NCI-H1930 (cell line): ENCODE measurements at places on chromosomes 3 and 15.
A peak's percentile ranks its signal among the peaks of the same experiment; 100 is the strongest.

GRCh38 chr3:90016555-90016954 is 909.1 kb downstream of the EPHA3 start:
- no peak for DNase-seq

DNA sequence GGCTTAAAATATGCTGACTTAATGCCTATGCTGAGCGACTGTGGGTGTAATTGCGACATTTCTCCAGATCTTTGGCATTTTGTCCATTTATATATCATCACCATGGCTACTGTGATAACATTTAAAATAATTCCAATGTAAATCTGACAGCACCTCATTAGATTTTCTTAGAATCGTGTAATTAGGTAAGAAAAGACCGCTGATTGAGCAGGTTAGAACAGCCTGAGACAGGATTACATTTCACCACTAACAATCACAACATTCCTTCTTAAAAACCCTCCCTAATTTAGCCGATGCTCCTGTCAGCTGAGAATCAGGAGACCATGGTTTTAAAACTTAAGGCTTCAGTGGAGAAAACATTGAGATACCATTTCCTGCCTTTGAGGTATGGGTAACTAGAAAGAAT is 455.3 kb upstream of the PDZRN3 start:
- DNase-seq: no peak

DNA sequence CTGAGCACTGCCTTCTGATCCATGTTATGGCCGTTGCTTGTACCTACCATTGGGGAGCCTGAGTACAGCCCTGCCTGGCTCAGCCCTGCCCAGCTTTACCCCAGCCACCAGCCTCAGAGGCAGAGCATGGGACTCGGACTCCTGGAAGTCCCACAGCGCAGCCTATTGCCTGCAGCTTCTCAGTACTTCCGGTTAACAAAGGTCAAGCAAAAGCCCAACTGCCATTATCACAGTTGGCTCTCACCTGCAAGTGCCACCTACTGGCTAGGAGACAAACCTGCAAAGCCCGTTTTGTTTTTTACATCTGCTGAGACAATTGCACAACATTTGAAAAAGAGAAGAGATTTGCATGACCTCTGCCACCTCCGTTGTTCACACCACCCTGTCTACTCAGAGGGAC is 1081.7 kb downstream of the NAALADL2 start:
- DNase-seq: no peak

GRCh38 chr15:57751177-57751800 is 44.8 kb downstream of the POLR2M start:
- DNase-seq: no peak

GRCh38 chr3:135082706-135083105 is 287.6 kb downstream of the EPHB1 start:
- DNase-seq: no peak

DNA sequence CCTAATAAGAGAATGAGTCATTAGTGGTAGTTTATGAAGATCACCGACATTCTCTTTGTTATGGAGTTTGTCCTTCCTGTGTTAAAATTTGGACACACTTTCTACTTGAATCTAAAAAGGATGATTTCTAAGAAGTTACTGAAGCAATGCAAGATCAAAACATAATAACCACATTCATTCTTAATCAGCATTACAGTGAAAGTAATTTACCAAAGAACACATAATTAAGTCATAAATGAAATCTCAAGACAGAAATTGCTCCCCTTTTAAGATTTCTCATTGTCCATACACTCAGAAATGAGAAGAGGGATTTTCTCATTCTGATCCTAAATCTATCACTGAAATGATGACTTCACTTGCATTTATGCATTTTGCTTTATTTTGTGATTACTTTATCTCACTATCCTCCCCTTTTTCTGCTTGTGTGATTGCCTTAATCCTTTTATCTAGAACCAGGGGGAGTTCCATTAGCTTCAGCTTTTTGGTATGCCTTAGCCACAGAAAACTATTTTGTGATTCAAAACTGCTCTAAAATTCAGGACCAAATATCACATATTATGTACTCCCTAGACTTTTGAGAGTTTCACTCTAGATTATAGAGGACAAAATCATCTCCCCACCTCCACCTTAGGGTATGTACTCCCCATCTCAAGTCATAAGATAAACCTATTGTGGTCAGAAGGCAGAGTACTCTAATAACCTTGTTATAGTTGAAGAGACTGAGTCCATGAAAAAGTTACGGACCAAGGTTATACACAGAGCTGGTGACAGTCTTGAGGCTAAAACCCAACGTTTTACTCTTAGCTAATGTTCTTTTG is 817.6 kb upstream of the CFAP20DC start:
- peak; percentile 1 for DNase-seq

- no peak for DNase-seq
These were observed 58.1 kb downstream of the SUMF1 start for GRCh38 chr3:4408958-4409357.

DNA sequence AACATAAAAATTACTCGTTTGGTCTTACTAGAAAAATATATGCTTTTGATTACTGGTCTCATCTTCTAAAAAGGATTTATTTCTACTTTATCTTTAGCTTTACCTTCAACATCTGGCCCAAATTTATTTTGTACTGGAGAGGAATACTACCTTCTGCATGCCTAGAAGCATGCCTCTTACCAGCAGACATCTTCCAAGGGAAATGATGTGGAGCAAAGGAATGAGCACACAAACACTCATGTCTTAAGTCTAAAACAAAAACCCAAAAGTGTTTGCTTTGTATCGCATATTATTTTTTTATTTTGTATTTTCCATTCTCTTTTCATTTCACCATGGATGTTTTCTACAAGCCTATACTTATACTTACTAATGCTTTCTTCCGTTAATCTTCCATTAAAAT is 304.6 kb upstream of the KCNMB2 start:
- DNase-seq: no peak

DNA sequence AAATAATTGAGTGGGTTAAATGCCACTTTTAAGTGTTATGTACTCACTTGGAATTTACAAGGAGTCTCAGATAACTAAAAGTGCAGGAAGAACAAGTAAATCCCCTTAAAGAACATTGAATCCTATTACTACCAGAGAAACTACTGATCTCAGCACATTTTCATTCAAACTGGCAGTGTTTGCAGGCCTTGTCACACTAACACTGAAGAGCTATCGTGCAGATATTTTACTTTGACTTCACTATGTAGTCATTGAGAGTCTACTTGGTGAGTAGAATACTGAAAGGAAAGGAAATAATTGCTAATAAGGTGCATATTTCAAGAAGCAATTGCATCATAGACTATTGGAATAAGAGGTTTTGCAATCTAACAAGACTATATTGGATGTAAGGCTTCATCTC is 721.4 kb upstream of the CBLB start:
- DNase-seq: no peak

- DNase-seq: no peak
These were observed 69.7 kb upstream of the SPRED1 start for GRCh38 chr15:38182900-38183299.

DNA sequence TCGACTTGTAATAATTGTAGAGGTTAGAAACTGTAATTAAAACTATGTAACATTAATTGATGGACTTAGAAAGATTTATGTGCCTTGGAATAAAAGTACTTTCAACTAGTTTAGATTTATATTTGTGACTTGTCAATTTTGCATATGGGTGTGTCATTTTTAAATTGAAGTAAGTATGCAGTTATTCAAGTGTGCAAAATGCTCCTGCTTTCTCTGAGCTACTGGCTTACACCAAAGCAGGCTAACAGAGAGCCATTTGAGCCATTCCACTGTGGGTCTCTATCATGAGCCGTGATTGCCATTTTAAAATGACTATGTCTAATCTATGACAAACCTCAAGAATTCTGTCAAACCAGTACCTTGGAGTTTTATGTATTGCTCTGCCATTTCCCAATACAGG is 345.0 kb upstream of the MDFIC2 start:
- DNase-seq: no peak

GRCh38 chr15:95350908-95351307 is 979.6 kb upstream of the NR2F2 start:
- DNase-seq: no peak

GRCh38 chr3:117853923-117854668 is 1144.5 kb downstream of the TUSC7 start:
- no peak for DNase-seq

DNA sequence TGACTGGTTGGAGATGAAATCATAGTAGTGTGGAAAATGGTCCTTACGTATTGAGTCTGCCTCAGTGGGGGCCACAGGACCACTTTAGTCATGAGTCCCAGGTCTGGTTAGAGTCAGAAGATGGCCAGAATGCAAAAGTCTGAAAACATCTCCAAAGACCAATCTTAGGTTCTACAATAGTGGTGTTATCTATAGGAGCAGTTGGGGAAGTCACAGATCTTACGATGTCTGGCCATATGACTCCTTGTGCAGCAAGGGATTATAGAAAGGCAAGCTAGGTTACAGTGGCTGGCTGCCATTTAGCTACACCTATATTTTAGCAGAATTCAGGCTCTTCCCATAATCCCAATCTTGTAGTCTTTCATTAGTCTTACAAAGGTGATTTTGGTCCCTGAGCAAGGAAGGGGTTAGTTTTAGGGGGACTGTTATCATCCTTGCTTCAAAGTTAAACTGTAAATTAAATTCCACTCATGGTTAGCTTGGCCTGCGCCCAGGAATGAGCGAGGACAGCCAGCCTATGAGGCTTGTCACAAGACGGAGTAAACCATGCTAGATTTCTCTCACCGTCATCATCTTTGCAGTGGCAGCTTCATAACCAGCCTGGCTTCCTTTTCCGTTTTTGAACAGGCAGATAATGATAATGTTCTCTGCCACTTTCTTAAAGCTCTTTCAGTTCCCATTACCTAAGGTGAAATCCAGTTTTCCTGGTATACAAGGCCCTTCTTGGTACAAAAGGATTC is 134.1 kb downstream of the VPS8 start:
- no peak for DNase-seq
